ENCODE measurements at places on chromosomes 12 and 14. TPM values are rescaled to one million over a fixed set of nuclear protein-coding genes. Genes with fewer than 3 reads are reported as not detected.

- no peak for DNase-seq
Measured at GRCh38 chr14:88856786-88857366, 32.4 kb downstream of the TTC8 start.

GRCh38 chr14:80926397-80927082, 15.0 kb downstream of the CEP128 start:
- no peak for DNase-seq

GRCh38 chr12:127280393-127281275, 986.3 kb upstream of the TMEM132C start:
- no peak for DNase-seq

GRCh38 chr14:79436335-79436734, 775.0 kb downstream of the DIO2 start:
- no peak for DNase-seq

DNA sequence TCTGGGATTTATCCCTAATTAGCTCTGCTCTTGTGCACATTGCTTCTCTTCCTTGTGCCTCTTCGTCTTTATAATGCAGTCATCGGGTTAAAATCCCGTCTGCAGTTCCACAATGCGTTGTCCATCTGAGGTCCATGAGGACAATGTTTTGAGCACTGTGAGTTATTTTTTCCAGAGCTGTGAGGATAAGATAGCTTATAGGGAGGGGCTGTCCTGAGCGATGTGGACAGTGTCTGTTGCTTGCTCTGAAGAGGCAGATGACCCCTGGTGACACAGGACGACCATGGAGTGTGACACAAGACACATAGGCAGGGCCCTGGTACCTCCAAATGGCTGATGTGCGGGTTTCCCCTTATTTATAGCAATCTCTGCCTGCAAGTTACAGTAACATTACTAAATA, 132.5 kb downstream of the SMOC1 start:
- no peak for DNase-seq

GRCh38 chr12:122788387-122788786, 14.0 kb downstream of the CCDC62 start:
- no peak for DNase-seq

GRCh38 chr12:54680374-54680773, 32.2 kb upstream of the DCD start:
- no peak for DNase-seq

GRCh38 chr14:104898870-104899510, 25.7 kb upstream of the PLD4 start:
- no peak for DNase-seq

GRCh38 chr12:110270125-110270962, 10.7 kb upstream of the ATP2A2 start:
- DNase-seq = no peak

- DNase-seq = no peak
Measured at GRCh38 chr12:12786351-12786705, 869 bp downstream of the APOLD1 start.

DNA sequence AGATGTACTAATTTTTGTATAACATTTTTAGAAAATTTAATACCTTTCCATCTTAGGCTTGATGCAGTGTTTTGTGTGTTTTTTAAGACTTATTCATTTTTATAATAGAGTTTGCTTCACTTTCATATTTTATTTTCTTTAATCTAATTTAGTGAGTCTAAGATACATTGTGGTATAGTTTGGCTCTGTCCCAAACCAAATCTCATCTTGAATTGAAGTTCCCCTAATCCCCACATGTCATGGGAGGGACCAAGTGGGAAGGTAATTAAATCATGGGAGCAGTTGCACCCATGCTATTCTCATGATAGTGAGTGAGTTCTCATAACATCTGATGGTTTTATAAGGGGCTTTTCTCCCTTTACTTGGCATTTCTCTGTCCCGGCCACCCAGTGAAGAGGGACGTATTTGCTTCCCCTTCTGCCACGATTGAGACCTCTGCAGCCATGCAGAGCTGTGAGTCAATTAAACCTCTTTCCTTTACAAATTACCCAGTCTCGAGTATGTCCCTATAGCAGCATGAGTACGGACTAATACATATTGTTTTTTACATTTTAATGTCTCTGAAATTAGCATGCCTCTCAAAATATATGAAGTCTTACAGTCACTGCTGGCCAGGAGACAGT, 34.9 kb downstream of the GABARAPL1 start:
- DNase-seq = no peak

DNA sequence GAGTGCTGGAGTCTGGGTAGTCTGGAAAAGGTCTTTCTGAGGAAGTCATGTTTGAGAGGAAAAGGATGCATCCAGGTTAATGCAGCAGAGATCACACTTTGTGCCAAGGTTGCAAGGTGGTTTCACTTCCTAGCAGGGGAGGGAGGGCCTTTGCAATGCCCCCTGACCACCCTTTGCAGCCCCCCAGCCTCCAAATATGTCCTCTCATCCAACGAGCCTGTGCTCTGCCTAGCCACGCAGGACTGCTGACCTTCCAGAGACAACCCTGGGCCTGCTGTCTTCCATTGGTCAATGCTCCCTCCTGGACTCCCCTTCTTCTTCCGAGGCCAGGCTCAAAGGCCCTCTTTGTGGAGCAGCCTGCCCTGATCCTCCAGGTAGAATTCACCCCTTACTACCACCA, 47.3 kb upstream of the TUNAR start:
- DNase-seq = no peak

- no peak for DNase-seq
Measured at GRCh38 chr14:73235531-73236155, 1.7 kb upstream of the PAPLN start.

DNA sequence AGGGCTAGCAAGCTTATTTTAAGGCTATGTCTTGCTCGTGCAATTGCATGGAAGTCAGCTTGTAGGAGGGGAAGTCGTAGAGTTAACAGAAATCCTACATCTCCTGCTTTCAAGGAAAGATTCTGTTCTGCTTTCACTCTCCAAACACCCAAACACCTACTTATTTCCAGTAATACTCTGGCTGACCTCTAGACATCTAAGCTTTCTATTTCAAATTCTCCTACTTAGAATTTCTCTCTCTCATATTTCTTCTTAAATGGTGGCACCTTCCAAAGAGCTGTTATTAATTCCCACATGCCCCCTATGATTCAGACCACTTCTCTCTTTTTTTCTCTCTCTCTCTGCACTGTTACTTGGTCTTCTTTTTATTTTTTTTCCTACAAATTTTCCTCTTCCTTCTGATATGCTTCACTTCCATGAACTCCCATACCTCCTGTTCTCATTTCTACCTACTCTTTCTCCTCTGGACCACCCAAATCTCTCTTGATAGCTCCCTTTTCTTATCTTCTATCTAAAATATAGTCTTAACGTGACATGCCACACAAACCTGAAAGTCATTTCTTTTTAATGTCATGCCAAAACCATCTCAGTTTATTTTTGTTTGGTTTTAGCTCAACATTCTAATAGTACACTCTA, 90.8 kb downstream of the RPS6KA5 start:
- DNase-seq = no peak

- DNase-seq = no peak
Measured at GRCh38 chr12:100395811-100396210, 38.9 kb downstream of the SLC17A8 start.

GRCh38 chr14:72380456-72380855, 448.2 kb downstream of the RGS6 start:
- DNase-seq = no peak

DNA sequence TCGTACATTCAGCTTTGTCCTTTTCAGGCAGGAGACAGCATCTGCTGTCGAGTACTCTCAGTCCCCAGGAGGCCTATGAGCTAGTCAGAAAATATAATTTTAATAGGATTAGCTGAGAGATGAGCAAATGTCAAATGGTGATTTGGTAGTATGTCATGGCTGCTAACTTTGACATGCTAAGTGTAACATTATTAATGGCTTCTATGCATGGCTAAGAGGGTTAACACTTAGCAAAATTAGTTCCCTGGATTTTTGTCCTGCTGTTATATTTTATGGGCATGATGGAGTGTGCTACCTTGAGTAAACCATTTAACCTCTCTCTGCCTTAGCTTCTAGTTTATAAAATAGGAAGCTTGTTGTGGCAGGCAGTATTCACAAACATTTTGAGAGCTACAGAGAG, 2.9 kb upstream of the PCNX1 start:
- DNase-seq = no peak

DNA sequence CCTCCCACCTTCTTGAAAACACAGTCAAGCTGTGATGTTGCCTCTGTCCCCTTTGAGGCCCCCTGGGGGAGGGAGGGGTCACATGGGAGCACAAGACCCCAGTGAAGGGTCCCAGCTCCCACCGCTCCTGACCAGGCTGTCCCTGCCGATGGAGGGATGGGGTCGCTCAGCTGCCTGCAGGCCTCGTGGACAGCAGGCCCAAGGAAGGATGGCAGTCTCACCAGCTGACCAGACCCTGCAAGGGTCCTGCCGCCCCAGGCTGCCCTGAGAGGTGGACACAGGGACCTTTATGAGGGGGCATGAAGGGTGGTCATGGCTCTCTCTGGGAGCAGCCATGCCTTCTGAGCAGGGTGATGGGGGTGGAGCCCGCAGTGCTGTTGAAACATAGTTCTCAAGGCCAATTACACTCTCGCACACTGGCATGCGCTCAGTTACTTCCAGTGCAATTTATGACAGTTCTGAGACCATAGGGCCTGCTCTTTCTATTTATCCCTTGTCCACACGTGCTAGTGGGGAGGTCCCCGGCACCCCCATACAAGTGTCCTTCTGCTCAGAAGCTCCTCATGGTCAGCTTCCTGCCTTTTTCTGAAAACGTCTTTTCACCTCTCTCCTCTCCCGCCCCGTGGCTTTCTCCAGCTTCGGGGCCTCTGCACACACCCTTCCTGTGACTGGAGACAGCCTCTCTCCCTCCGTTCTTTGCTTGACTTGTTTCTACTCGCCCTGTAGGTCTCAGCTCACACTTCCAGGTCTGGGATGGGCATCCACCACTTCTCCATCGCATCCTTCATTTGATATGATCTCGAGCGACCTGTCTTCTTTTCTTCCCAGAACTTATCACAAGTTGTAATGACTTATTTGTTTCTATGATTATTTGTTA, 313.1 kb downstream of the ADGRD1 start:
- no peak for DNase-seq

GRCh38 chr12:5945071-5946008, at the start of gene ANO2:
ANO2 (minus strand) TSS chr12:5945259; CDS start chr12:5945217, 42 bp downstream.
- no peak for DNase-seq

DNA sequence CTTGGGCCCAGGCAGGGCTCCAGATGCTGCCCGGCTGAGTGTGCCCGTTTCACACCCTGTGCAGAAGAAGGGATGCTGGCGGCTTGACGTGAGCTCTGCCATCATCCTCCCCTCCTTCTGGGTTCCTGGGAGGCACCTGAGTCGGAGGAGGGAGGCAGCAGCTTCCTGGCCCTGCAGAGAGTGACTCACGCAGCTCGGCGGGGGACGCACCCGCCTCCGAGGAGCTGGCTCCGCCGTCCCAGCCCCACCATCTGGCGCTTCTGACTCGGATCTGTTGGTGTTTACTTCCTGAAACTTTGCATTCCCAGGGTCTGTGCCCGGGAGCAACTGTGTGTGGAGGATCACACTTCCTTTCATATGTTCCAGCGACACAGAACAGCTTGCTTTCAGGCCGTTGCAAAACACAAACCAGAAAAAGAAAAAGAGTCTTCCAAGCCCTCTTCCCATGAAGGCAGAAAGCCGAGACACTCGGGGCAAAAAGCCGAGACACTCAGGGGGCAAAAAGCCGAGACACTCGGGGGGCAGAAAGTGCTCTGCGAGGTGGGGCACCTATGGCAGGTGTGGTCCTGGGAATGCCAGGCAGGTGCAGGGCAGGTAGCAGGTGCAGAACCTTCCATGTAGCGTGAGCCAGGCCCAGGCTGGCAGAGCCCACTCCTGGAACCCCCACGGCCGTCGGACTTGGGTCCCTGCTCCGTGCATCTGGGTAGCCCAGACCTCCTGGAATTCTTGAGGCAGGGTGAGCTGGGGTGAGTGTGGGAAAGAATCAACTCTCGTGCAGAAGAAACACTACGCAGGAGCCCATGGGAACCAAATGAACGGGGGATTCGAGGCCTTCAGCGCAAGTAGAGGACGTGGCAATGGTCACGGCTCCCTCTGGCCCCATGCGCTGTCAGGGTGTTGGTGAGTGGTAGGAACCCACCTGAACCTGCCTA, 27.6 kb upstream of the GALNT9 start:
- DNase-seq = no peak

- DNase-seq = no peak
Measured at GRCh38 chr14:103041464-103041863, 15.9 kb downstream of the CDC42BPB start.

- no peak for DNase-seq
Measured at GRCh38 chr12:64780531-64781279, 21.5 kb upstream of the GNS start.

- DNase-seq = no peak
Measured at GRCh38 chr12:41213107-41213506, 25.0 kb downstream of the PDZRN4 start.

GRCh38 chr12:47882781-47883546, 21.8 kb downstream of the VDR start:
- DNase-seq = no peak

- DNase-seq = no peak
Measured at GRCh38 chr12:64585104-64585503, 25.2 kb upstream of the RASSF3 start.

GRCh38 chr12:38695057-38695456, 210.3 kb downstream of the CPNE8 start:
- DNase-seq = no peak

- no peak for DNase-seq
Measured at GRCh38 chr12:1003600-1004271, 12.7 kb downstream of the ERC1 start.

DNA sequence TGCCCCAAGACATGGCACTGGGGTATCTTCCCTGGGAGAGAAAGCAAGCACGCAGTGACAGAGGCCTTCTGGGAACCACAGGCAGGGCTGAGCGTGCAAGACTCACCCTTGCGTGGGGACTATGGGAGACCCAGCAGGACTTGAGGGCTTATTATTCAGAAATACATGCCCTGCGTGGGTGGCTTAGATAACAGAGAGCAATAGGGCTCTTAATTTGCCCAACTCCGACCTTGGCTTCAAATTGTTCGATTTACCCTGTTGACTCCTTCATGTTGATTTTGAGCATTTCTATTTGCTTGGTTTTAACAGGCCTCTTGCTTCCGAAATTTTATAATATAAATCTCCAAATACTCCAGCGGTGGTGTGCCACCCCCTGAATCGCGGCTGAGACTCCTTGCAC, 5.1 kb upstream of the SERPINA1 start:
- no peak for DNase-seq

- no peak for DNase-seq
Measured at GRCh38 chr12:90299121-90299520, 590.5 kb upstream of the ATP2B1 start.

The CELA1 gene
- not detected for total RNA-seq

The TAS2R46 gene
- 1.5 TPM for total RNA-seq

The SLC15A5 gene
- not detected for total RNA-seq

The SLC25A47 gene
- not detected for total RNA-seq

The OR4N2 gene
- not detected for total RNA-seq

The CD27 gene
- total RNA-seq = not detected

The BBS10 gene
- 10.5 TPM for total RNA-seq

Data from osteocyte (in vitro differentiated cells).